Cardiac septum (tissue), 1 donor: ENCODE measurements at places on chromosomes 2 and 18. TPM values are rescaled to one million over a fixed set of nuclear protein-coding genes. Genes with fewer than 3 reads are reported as not detected.

DNA sequence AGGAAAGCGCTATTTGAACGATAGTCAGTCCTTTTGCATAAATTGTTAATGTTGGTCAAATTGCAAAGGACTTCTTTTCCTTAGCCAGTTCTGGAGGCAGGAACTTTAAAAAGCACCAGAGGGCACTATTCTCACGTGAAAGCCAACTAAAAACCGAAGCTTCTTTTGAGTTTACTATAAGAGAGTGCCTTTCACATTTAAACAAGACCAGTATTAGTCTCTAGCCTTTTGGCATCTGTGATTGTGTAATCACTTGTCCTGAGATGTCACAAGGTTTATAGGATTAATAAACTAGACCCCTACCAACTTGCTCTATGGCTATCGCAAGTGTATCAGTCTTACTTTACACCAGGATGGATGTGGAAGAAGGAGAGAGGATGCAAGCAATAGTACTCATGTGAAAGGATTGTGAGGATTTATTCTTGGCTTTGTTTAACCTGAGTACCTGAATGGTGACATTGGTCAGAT lies 14.4 kb upstream of the STAT4 start:
- DNase-seq = no peak

DNA sequence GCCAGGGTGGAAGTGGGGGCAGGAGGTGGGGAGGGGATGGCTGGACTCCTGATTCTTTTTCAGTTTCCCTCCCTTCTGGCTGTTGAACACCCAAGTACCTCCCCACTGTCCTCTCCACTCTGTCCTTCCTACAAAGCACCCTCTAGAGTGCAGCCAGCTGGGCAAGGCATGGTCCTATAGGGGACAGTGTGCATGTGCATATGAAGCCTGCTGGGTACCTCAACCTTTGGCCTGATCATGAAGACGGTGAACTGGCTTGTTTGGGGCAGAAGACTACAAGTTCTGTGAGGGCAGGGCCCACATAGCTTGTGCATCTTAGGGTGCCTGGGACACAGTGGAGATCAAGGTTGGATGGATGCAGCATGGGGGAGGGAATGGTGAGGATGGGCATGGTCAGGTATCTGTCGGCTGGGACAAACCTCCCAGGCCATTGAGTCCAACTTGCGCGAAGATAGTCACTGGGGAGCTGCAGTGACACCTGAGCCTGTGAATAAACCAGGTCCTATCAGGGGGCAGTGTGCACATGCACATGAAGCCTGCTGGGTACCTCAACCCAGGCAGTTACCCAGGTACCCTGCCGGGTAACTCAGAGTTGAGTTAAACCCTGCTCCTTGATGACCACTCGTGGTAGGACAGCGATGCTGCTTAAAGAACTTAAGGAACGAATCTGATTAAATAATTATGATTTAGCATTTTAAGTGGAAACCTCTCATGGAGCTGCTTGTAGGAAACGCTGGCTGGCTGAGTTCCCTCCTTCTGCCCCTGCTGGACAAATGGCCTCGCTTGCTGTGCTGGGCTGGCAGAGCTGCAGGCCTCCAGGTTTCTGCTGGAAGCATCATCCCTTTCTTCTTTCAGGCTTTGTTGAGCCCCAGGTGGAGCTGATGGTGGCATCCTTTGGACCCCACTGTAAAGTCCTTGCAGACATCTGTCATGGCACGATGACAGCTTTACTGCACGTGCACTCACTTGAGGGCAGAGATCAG lies 84.0 kb downstream of the POLR1A start:
- DNase-seq = peak; percentile 60

DNA sequence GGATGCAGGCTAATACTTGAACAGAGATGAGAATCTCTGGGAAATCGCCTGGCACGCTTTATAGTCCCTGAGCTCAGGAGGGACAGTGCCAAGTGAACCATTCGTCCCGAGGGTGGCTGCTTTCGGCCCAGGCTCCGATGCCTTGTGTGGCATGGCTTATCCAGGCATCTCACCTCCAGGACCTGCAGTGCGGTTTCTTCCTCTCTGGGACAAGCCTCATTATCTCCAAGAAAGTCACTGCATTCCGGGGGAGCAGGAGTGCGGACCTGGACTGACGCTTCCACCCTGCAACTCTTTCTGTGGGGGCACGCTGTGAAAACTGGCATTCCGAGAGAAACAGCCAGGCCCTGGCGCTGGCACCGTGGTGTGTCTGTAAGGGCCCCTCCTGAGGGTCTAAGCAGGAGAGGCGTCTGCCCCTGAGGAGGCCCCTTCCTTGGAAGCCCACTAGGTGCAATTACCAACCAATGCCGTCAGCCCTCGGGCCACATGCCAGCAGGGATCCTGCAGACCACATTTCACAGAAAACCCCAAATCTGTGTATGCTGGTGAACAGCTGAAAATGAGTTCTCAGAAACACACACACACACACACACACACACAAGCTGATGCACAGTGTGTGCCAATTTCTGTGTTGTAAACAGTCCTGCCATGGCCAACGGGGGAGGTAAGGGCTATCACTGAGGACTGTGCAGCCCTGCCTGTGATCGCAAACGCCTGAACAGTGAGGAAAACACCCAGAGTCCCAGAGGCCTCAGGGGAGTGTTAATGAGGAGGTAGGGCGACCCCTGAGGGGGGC lies 351.9 kb upstream of the SALL3 start:
- DNase-seq = peak; percentile 47

C2orf66 gene
- total RNA-seq = not detected
